Cardiac fibroblast (primary cell): ENCODE measurements at places on chromosomes 12 and 14.

DNA sequence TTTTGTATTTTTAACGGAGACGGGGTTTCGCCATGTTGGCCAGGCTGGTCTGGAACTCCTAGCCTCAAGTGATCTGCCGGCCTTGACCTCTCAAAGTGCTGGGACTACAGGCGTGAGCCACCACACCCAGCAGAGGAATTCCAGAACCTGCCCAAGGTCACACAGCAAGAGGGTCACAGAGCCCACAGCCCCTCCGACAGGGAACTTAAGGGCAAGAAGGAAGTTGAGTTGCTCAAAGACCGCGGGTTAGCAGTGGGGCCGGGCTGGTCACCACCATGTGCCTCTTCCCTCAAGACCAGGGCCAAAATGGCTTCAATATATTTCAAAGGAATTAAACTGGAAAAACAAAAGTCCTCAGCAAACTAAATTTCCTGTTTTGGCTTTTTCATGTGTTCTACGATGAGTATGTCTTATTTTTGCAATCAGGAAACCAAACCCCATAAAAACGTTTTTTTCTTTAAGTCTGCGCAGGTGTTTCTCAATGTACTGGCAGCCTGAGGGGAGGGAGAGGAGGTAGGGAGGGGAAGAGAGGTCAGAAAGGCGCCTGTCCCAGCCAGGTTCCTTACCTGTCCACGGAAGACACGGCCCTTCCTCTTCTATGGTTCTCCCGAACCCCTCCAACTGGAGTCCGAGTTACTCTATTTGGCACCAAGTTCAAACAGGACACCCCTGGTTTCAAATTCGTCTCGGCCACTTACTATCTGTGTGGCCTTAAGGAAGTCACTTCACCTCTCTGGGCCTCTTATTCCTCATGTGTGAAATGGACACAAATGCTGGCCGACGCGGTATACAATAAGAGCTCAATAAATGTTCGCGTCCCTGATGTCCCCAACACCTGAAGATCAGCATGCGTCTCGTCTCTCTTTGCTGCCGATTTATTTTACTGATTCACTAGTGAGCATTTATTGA, 778 bp downstream of the SLC8B1 start:
- DNase-seq: no peak

GRCh38 chr12:125503128-125503527, 437.9 kb downstream of the AACS start:
- DNase-seq: no peak

- no peak for DNase-seq
Measured at GRCh38 chr14:53646925-53647324, 309.7 kb downstream of the BMP4 start.

DNA sequence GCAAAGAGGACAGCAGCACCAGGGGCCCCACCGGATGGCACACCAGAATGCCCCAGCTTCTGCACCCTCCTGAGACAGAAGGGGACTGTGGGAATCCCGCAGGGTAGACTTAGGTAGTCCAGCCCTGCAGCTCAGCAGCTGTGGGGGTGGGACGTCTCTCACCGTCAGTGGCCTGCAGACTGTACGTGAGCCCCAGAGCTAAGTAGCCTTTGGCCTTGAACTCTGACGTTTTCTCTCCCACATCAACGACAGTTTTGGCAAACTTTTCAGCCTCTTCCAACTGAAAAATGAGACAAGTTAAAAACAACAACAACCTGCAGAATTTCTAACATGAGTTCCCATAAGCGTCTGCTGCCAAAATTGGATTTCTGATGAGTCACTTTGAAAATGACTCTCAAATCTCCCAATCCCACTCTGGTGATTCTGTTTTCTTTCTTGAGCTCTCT, 161.4 kb downstream of the TTC7B start:
- peak; percentile 42 for DNase-seq

- no peak for DNase-seq
Measured at GRCh38 chr14:81310606-81311005, 89.5 kb downstream of the STON2 start.

DNA sequence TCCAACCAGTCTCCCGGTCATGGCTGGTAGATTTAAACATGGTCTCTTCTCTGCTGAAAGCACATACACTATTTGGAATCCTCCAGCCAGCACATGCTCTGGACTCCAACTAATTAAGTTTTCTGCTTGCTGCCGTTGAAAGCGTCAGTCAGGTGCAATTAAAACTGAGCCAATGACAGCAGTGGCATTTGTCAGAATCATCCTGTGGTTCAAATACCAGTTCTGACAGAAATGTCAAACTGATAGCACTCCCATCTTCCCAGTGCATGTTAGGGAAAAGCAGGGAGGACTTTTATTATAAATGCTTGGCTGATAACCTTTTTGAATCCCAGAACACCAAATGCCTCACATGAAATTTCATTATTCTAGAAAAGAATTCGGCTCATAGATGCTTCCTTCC, 401.8 kb downstream of the PDZRN4 start:
- no peak for DNase-seq

DNA sequence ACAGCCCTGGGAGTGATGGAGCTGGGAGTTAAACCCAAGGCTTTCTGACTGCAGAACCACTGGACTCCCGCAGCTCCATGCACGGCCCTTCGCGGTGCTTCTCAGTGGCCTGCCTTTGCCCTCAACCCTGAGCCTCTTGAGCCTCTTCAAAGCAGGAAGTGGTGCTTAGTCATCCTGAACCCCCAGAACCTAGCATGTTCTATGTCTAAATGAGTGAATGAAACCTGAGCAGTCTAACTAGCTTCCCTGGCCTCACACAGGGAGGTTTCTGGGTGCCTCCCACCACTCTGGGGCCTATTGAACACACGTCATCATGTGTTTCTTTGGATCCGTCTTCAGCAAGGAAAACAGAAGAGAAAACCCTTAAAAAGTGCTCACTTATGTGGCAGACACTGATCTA, 117.9 kb upstream of the SFSWAP start:
- DNase-seq: no peak

DNA sequence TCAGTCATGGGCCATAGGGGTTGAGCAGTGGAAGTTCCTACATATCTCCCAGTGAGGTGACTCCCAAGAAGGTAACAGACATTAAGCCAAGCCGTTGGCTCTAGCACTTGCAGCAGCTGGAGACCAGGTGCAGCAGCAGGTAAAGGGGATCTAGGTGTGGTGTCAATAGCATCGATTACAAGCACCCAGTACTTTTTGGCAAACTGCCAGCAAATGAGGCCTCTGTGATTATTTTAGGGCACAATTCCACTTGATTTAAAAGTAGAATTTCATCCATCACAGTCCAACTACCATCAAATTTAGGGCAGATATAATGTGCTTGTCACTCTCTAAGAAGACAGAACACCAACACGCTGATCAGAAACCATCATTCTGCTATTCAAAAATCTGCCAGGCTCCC, 224.1 kb upstream of the EGLN3 start:
- DNase-seq: no peak

DNA sequence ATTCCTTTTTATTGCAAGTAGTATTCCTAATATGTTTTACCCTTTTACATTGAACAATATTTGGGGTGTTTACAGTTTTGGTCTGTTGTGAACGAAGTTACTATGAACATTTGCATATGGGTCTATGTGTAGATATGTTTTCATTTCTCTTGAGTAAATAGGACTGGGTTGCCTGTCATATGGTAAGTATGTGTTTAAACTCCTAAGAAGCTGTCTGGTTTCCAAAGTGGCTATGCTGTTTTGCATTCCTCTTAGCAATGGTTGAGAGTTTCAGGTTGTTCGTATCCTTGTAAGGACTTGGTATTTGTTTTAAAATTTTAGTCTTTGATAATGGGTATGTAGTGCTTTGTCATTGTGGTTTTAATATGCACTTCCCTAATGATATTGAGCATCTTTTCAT, 6.3 kb downstream of the METAP2 start:
- DNase-seq: peak; percentile 47

- peak; percentile 55 for DNase-seq
Measured at GRCh38 chr12:54207539-54208294, 18.9 kb upstream of the SMUG1 start.

DNA sequence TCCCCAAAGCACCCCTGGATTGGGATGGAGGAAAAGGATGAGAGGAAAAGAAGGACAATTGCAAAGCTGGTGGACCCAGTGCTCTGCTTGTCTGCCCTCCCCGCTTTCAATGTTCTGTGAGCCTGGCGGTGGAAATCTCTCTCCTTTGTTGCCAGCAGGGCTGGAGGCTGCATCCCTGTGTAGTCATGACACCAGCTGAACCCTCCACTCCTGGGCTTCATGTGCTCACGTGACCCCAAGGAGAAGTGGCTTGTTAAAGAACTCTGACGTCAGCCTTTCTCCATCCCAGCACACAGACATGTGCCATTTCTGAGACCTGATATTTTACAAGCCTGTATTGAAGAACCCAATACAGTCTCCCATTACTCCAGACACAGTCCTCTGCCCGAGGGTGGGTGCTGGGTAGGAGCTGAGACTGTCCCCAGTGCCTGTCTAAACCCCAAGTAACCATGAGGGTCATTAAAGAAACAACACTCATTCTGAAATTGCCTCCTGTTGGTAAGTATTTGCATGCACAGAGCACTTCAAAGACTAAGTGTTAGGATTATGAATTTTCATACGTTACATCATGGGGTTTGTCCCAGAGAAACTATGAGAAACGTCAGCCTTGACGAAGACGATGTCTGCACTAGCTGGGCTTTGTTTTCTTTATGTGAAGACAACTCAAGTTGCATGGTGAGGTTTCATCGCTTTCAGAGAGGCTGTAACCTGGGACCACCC, 21.7 kb downstream of the GALNT16 start:
- DNase-seq: no peak

DNA sequence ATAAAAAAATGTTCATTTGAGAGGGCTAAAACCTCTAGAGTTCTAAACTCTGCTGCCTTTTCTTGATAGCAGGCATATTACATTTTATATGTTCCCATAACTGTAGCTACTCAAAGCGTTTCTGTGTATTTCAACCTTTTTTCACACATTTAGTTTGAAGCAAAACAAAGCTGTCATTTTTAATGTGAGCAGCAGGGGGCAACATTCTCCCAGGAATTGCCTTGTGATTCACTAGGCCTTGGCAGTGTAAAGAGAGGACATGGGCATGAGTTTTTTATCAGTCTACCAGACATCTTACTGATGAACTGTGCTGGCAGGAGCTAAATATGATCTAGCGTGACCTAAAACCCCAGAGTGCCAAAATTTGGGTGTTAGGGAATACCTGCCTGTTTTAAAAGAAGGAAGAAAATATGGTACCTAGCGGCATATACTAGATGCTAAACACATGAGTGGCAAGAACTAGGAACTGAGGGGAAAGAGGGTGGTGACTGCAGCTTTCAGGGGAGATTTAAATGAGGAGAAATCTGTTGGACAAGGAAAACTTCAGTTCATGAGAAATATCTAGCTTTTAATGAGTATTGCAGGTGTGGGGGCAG, 65.3 kb downstream of the IFT43 start:
- DNase-seq: peak; percentile 77

GRCh38 chr12:4252601-4253000, 21.0 kb upstream of the CCND2 start:
- DNase-seq: no peak

- no peak for DNase-seq
Measured at GRCh38 chr14:84129007-84129406, 1400.9 kb upstream of the FLRT2 start.

- no peak for DNase-seq
Measured at GRCh38 chr14:51118993-51119392, 24.1 kb upstream of the TRIM9 start.

DNA sequence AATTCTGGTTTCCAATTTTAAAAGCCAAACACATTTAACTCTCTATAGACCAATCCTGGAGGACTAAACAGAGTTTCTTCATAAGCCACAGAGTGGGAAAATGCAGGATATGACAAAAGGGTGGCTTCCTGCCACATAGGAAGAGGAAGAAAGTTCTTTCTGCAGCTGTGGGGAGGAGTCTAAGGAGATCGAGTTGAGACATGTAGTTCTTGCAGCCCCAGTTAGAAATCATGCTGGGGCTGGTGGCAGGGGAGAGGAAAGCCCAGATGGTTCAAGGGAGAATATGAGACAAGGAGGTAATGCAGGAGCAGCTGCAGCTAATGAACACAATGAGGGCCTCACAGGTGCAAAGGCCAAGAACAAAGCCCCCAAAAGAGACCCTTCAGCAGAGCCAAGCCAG, 85.0 kb upstream of the ARID2 start:
- peak; percentile 75 for DNase-seq

GRCh38 chr12:31491241-31491794, 99.6 kb downstream of the DENND5B start:
- DNase-seq: no peak

DNA sequence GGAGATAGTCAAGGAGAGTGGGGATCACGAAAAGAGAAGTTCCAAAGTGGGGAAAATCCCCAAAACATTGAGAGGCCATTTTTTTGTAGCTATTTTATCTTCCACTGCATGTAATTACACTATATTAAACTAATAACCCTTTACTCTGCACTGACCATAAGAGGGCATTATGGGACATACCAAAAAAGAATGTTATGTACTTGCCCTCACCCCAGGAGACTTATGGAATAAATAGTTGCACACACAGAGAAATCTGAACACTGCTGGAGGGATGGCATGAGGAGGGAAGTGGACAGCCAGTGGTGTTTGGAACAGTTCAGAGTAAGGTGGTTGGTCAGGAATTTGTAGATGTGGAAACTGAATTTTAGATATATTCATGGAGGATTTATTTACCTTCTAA, 422.9 kb downstream of the SNAPC1 start:
- DNase-seq: peak; percentile 31

GRCh38 chr12:27109334-27110028, 27.1 kb upstream of the C12orf71 start:
- peak; percentile 57 for DNase-seq

- DNase-seq: no peak
Measured at GRCh38 chr12:112574896-112575558, 156.3 kb downstream of the PTPN11 start.

DNA sequence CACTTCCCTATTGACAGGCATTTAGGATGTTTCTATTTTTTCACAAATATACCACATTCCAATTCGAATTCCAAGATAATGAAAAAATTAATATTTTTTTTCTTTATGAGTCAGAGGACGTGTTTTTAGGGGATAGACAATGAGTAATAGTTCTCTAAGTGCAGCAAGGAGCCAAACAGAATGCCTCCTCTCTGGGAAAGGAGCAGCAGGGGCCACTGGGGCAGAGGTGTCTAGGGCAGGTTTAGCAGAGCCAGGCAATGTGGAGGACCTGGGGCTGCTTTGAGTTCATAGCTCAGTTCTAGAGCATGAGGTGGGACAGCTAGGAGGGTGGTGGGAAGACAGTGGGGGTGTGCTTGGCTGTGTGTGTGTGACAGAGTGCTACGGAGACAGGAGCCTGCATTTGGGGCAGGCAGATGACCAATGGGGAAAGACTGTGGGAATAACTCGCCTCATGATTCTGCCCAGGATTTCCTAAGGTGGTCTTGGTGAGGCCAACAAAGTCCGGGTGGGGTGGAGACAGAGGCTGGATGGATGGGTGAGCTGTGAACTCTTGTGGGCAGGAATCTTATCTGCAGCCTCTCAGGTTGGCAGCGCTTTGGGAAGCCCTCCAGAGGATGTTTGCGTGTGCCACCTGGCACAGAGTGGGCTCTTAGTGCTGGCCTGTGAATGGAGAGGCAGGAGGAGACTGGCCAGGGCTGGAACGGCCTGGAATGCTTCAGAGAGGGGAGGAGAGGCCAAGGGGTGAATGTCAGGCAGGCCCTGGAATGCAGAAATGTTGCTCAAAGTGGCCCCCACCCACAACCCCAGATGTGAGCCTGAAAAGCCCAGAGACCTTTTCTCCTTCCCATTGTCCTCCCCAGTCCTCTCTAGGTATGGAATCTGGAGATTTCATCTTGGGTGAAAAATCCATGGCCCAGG, 2.4 kb upstream of the KRT7 start:
- DNase-seq: peak; percentile 87

GRCh38 chr12:31749024-31749704, 20.3 kb upstream of the AMN1 start:
- DNase-seq: peak; percentile 91

- DNase-seq: no peak
Measured at GRCh38 chr12:113207613-113208040, 13.6 kb upstream of the TPCN1 start.
